ENCODE measurements at places on chromosomes 16 and 17.

- DNase-seq: no peak
Observed at GRCh38 chr16:4314532-4315185, 1.2 kb upstream of the GLIS2 start.

- DNase-seq: no peak
Observed at GRCh38 chr17:28291780-28292330, 27.1 kb upstream of the TMEM97 start.

DNA sequence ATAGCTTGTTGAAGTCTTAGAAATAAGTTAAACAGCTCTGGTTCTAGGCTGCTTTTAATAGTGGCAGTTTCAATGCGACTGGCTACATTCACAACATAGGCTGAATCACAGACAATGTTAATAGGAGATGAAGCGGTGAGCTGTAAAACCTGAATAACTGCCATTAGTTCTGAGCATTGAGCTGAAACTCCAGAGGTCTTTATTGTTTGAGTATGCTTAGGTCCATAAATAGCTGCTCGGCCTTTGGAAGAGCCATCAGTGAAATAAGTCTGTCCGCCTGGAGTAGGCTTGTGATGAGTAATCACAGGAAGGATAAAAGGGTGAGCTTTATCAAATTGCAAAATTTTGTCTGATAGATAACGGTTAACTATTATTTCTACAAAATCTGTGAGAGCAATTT lies 9.4 kb upstream of the ZNF689 start:
- DNase-seq: no peak

DNA sequence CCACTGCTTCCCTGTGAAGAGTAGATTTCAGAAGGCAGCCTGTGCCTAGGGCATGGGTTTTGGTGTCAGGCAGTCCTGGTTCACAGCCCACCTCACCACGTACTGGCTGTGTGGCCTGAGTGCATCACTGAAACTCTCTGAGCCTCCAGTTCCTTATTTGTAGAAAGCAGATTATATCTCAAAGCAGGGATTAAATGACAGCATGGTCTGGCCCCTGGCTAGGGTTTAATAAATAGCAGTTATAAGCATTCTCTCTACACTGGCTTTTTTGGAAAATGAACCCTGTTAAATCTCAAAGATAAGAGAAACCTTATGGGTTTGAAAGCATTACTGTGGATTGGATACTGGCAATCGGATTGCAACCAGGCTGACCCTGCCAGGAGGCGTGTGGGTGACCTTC lies 2.9 kb upstream of the MT1M start:
- DNase-seq: no peak

DNA sequence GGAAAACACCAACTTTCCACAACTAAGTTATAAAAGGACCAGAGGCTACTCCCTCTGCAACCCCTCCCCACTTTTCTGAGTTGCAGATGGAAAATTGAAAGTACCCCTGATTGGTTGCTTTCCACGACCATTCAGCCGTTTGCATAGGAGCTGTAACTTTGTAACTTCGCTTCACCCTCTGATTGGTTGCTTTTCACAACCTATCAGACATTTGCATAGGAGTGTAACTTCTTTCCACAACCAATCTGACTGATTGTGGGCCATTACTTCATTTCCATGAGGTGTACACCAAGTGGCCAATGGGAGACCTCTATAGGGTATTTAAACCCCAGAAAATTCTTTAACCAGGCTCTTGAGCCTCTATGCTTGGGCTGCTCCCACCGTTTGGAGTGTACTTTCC lies 644.1 kb downstream of the WWOX start:
- no peak for DNase-seq

DNA sequence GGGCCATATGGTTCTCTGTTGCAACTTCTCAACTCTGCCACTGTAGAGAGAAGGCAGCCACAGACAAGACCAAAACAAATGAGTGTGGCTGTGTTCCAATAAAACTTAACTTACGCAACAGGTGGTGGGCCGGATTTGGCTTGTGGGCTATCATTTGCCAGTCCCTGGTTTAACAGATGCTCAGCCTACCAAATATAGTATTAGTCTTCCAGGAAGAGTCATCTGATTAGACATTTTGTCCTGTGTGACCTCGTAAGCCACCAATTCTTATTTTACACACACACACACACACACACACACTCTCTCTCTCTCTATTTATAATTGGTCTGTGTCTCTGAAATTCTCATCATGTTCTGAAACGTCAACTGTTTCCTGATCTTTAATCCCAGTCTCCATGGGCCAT lies 245.9 kb downstream of the XYLT1 start:
- DNase-seq: no peak

- DNase-seq: no peak
Observed at GRCh38 chr17:18141210-18141803, 32.8 kb downstream of the MYO15A start.

GRCh38 chr17:15663691-15664090 lies 20.4 kb downstream of the TRIM16 start:
- no peak for DNase-seq

DNA sequence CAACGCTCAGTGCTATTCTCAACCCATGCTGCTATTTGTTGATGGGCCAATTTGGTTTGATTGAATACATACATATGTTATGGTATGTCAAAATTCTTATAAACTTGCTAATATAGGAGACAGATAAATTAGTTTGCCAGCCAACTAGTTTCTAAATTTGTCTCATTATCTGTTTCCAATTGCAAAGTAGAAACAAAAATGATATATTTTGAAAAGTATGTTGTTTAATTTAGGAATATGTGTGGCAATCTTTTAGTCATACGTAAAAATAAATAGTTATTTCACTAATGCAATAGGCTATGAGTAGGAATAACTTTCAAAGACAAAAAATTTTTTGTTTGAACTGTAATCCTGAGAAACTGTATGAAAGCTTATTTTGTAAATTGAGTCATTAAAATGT lies 210.6 kb upstream of the KCNJ16 start:
- DNase-seq: no peak

DNA sequence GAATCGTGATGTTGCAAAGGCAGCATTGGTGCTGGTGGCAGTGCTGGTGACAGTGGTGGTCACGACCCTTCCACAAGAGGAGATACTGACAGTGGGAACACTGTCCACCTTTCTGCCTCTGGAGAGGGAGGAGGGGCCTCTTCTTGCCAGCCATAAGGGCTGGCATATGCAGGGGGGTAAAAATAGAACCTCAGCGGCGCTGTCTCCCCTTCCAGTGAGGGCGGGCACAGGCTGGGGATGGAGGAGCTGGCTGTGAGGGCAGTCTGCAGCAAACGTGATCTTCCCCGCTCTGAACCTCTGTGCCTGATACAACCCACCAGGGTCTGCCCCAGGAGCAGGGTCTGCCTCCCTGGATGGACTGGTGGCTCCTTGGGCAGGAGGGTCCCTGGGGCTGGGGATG lies 3.4 kb downstream of the RAP1GAP2 start:
- no peak for DNase-seq

GRCh38 chr16:2779978-2780898 lies 3.2 kb upstream of the ELOB start:
- no peak for DNase-seq

GRCh38 chr17:63703029-63703428 lies 3.1 kb upstream of the LIMD2 start:
- no peak for DNase-seq

GRCh38 chr16:51050377-51050706 lies 100.7 kb downstream of the SALL1 start:
- no peak for DNase-seq

DNA sequence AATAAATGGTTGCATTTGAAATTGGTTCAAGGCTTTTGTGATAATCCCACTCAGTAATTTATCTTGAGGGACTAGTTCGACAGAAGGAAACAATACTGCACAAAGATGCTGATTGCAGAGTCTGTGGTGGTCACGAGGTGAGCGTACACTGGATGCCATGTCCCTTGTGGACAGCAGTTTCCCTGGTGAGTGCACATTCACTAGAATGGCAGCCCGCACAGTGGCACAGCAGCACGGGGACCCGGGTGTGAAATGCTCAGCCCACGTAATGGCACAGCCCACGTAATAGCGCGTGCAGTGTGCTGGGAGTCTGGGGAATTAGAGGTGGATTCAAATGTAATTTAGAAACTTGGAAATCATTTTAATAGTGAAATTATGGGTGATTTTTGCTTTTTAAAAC lies 154.0 kb downstream of the LGALS9B start:
- DNase-seq: no peak

DNA sequence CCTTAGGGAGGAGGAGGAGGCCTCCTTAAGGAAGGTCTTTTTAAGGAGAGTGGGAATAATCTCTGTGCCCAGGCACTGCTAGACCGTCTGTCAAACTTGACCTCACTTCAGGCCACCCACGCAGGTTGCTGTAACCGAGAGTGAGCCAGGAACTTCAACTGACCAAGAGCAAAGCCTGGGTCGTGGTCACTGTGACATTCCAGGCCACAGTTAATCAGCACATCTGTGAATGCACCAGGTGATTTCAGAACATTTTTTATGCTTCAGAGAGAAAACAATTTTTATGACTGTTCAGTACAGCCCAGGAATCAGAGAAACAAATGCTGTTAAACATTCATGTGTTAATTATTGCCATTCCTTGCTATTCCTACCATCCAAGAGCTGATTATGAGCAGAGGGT lies 226.6 kb upstream of the ASIC2 start:
- no peak for DNase-seq

GRCh38 chr16:46853713-46854443 lies 22.9 kb upstream of the C16orf87 start:
- no peak for DNase-seq

DNA sequence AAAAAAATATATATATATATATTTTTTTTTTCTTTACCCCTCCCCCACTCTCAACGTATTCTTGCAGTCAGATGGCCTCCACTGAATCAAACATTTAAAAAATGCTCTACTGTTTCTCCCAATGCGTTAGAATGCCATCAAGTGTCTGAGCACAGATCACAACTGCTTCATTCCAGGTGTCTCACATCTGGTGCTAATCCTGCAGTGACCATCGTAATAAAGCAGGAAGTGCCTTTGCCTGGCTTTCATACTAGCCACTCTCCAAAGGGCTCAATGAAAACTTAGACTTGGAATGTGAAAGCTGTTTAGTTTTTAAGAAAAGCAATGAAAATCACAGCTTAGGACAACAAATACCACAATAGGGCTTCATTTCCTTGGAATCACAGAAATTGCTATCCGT lies 37.2 kb downstream of the SKAP1 start:
- DNase-seq: no peak

- no peak for DNase-seq
Observed at GRCh38 chr17:73128496-73128895, 36.0 kb upstream of the SLC39A11 start.

DNA sequence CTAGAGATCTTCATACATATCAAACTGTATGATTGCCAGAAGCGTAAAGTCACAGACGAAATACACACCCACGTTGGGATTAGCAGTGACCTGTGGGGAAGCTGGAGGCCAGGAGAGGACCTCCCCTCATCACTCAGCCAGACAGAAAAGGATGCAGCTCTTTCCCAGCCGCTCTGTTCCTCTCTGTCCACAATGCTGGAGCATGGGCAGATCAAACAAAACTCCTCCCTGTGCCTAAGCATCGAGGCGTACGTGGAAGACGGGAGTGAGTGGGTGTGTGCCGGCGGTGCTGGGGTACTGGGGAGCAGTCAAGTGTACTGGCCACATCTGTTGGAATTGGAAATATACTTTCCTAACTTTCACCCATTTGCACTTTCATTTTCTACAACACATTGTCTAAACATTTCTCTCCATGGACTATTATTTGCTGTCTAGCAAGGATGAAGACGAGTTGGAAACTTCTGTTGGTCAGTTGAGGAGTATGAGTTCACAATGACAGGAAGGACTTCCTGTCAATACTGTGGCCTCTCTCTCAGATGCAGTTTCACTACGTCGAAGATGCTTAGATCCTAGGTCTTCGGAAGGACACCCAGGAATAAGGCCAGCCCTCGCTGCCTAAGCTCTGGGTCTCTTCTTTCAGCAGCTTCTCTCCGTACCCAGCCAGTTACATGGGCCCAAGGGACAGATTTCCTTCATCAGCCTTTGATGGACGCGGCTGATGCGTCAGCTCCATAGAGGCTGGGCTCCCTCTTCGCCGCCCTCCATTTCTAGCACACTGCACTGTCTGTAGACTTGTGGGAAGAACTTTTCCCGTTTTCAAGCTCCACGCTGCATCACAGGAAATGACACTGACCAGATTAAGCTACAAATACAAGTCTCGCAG lies 30.6 kb upstream of the ENDOV start:
- DNase-seq: no peak

DNA sequence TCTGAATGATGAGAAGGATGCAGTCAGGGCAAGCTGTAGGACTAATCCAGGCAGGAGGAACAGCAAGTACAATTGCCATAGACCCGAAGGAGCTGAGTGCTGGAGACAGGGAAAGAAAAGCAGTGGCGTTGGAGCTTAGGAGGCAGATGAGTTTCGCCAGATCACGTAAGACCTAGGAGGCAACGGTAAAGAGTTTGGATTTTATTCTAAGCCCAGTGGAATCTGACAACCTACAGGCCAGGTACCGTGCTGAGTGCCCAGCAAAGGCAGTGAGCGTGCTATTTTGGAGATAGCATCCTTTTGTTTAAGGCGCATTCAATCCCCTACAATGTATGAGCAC lies 1.2 kb downstream of the USP43 start:
- no peak for DNase-seq

DNA sequence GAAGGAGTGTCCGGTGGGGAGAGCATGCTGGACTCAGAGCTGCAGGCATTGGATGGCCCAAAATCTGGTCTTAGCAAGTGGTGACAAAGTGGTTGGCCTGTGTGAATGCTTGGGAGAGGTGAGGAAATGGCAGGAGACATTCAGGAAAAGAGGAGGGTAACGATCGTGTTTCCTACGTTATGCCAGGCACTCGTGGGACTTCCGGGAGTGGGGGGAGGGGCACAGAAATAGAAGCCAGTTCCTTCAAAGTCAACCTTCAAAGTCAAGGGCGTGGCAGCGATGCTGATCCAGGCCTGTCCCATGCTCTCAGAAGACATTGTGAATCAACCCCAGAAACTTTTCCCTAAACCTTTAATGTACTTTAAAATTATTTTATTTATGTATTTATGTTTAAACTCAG lies 3.8 kb downstream of the OTOP3 start:
- no peak for DNase-seq

GRCh38 chr16:12995721-12996372 lies 94.4 kb downstream of the SHISA9 start:
- no peak for DNase-seq

- DNase-seq: no peak
Observed at GRCh38 chr17:72240333-72240732, 119.5 kb downstream of the SOX9 start.

- no peak for DNase-seq
Observed at GRCh38 chr17:27524594-27524993, 68.3 kb downstream of the KSR1 start.

Measured in cortex of kidney (tissue), 1 donor.